ENCODE measurements at places on chromosomes 2 and 18.

- no peak for DNase-seq
Measured at GRCh38 chr18:8358033-8358765, 251.0 kb upstream of the RAB12 start.

- no peak for DNase-seq
Measured at GRCh38 chr18:4035521-4035920, 419.6 kb downstream of the DLGAP1 start.

DNA sequence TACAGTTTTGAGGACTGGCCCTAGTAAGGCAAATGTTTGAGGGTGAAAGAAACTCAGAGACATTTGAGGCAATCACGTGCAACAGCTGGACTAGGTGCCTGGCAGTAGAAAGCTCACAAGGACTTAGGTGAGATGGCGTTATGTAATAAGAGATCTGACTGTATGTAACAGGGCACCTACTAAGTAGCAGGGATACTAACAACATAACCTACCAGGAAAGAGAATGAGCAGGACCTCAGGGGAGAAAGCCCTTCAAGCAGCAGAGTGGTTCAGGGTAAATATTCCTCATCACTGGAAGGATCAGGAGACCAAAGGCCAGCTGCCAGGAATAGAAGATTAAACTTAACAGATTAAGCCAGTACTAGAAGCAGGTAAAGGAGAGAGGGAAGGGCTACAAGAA is 53.4 kb downstream of the ARHGAP15 start:
- no peak for DNase-seq

- no peak for DNase-seq
Measured at GRCh38 chr18:22219568-22220355, 50.4 kb downstream of the GATA6 start.

GRCh38 chr2:46656640-46657039 is 177.3 kb downstream of the TMEM247 start:
- no peak for DNase-seq

- peak; percentile 5 for DNase-seq
Measured at GRCh38 chr2:231294571-231295362, 96.3 kb downstream of the ARMC9 start.
